ENCODE measurements at places on chromosomes 1 and 21.

DNA sequence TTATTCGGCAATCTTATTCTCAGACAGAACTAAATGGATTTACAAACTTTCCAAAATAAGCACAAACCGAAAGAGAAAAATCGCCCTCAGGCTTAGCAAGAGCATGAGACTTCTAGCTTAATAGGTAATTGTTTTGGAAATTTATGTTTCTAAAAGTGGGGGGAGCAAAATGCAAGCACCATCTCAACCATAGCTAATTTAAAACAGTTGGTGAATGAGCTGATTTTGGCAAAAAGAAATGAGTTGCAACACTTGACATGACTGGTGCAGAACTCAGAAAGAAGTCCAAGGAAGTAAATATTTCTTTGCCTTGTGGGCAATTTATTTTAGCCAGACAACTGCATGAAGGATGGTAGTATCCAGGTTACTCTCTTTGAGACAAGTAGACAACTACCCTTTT, 71.5 kb upstream of the PTGFR start:
- no peaks in the 10 kb centered on the region for H3K36me3 ChIP-seq
- H3K27ac ChIP-seq = peak overlapping the region; percentile 17
- no peaks in the 10 kb centered on the region for H3K27me3 ChIP-seq
- peak overlapping the region; percentile 49 for H3K4me3 ChIP-seq

- no peak overlapping the region for H3K4me3 ChIP-seq
- no peaks in the 10 kb centered on the region for H3K4me1 ChIP-seq
- H3K27ac ChIP-seq = no peak overlapping the region
- H3K27me3 ChIP-seq = peaks cover 9% of the 10 kb centered on the region
Measured at GRCh38 chr1:114956570-114956969, 73.1 kb upstream of the TSHB start.

GRCh38 chr1:64733581-64734286, 11.1 kb upstream of the RAVER2 start:
- no peaks in the 10 kb centered on the region for H3K36me3 ChIP-seq
- DNase-seq = peak; percentile 12
- H3K27me3 ChIP-seq = no peaks in the 10 kb centered on the region

DNA sequence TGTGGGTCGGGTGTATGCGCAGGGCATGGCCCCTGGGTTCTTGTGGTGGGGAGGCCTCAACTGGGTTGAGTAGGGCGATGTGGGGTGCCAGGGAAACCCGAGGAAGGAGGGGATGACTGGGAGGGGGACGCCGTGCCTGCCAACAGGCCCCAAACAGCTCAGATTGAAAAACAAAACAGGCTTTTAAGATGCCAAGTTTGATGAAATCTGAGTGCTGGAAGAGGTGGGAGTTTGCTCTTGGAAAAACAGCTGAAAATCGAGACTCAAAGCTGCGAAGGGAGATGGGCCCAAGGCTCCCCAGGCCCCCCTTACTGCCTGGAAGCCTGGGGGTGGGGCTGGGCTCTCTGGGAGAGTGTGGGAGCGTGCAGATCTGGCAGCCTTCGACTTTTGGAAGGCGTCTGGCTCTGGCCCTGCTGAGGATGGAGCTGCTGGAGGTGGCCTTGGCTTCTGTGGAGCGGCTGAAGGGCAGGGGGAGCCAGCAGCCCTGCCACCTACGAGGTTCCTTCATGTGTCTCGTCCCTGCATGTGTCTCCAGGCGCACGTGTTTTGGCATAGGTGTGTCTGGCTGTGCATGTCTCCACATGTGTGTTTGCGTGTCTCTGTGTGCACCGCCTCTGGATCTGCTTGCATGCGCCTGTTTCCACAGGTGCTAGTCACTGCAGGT, 33.3 kb downstream of the PTPRF start:
- no peaks in the 10 kb centered on the region for H3K27me3 ChIP-seq
- no peaks in the 10 kb centered on the region for H3K36me3 ChIP-seq
- no peak overlapping the region for H3K27ac ChIP-seq
- H3K4me3 ChIP-seq = no peak overlapping the region
- no peaks in the 10 kb centered on the region for H3K4me1 ChIP-seq
- DNase-seq = no peak

DNA sequence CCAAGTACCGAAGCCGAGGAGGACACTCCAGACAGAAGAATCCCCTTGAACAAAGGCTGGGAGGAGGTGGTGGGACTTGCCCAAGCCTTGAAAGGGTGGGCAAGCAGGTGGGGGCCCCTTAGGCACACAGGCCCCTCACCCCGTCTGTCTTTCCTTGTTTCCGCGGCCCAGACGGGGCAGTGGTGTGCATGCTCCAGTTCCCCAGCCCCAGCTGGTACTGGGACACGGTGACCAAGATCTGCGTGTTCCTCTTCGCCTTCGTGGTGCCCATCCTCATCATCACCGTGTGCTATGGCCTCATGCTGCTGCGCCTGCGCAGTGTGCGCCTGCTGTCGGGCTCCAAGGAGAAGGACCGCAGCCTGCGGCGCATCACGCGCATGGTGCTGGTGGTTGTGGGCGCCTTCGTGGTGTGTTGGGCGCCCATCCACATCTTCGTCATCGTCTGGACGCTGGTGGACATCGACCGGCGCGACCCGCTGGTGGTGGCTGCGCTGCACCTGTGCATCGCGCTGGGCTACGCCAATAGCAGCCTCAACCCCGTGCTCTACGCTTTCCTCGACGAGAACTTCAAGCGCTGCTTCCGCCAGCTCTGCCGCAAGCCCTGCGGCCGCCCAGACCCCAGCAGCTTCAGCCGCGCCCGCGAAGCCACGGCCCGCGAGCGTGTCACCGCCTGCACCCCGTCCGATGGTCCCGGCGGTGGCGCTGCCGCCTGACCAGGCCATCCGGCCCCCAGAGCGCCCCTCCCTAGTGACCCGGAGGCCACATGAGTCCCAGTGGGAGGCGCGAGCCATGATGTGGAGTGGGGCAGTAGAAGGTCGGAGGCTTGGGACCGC, 50.8 kb downstream of the OPRD1 start:
- no peak for DNase-seq
- no peaks in the 10 kb centered on the region for H3K4me1 ChIP-seq

Data from GM23248 (cell line).